ENCODE measurements at places on chromosomes 3 and 15.
A peak's percentile ranks its signal among the peaks of the same experiment; 100 is the strongest.

GRCh38 chr15:49115062-49115461, 40.3 kb downstream of the COPS2 start:
- no peak for DNase-seq

DNA sequence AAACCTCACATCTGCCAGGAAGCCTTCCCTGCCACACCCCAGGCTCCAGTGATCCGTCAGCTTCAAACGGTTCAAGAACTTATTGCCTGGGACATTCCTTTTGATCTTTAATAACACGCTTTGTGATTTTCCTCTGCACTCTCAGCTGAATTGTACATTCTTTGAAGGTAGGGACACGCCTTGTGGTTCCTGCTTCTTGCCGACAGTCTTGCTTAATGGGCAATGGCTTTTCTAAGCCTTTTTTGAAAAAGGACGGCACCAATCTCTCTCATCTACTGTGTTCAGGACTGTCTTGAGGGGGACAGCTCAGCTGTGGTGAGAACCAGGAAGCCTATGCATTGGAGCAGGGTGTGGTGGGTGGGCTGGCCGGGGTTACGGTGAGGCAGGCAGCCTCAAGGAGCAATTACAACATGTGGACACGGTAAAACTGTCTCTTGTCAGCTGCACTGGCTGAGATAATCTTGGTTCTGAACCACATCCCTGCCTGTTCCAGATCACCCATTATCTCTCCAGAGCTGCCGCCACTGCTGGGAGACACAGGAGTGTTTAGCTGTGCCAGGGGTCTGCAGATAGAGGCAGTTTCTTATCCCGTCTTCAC, 46.0 kb upstream of the GLCE start:
- peak; percentile 76 for DNase-seq

GRCh38 chr3:162166543-162166942, 669.9 kb downstream of the OTOL1 start:
- DNase-seq, result no peak

DNA sequence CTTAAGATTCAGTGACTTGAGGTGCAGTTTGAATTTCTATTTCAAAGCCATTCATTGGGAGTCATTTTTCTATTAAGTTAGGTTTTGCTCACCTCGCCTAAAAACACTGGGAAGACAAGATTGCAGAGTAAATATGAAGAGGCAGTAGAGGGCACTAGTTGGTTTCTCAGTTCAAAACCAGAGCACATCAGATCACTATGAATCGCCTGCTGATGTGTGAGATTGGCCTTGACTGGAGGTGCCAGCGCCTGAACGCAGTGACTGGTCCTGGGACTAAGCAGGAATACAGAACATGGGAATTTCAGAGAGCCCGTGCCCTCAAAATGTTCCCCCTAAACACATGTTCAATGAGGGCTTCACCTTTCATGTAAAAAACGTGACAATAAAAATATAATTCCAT, 229.0 kb downstream of the ITPR1 start:
- DNase-seq, result peak; percentile 72
